ENCODE measurements at places on chromosomes 2 and 18.

GRCh38 chr2:231646476-231646875 lies 53.8 kb downstream of the TEX44 start:
- no peak for DNase-seq

DNA sequence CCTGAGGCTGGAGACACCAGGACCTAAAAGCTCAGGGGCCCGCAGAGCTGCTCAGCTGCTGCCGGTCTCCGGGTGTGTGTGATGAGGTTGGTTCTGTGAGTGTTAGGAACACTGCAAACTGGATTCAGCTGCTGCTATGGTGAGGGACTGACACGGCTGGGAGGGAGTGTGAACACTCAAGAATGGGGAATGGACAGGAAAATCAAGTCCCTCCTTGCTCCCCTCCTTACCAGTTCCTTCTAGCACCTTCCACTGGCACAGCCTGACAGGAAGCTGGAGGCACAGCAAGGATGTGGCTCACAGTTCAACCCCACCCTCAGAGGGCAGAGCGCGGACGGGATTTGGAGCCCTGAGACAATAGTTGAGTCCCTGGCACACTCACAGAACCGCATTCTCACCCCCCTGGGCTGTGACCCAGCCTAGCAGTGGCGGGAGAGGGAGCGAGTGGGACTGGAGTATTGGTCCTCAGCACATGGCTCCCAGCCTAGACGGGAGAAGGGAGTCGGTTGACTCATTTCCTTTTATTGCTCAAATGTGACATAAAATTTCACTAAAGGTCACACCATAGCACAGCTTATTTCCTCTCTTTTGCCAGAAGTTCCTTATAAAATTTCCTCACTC lies 42.5 kb downstream of the LRRC30 start:
- no peak for DNase-seq

- no peak for DNase-seq
Measured at GRCh38 chr2:207491956-207492355, 37.8 kb upstream of the CREB1 start.

DNA sequence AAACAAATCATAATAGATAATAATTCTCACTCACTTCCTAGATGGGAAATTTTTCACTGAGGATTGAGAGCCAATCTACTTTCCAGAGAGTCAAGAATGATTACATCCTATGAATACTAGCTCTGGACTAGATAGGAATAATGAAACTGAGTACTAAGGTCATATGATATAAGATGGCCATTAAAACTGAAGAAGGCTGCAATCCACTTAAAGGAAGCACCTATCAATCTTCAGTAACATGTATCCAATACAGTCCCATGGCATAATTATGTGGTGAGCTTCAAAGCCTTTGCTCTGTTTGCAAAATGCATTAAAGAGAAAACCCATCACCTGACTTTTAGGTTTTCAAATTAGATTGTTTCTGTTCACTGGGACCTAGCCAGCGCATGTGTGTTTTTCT lies 398.0 kb upstream of the MEIS1 start:
- DNase-seq: no peak

- DNase-seq: no peak
Measured at GRCh38 chr2:210756855-210757254, 200.5 kb downstream of the CPS1 start.

- DNase-seq: no peak
Measured at GRCh38 chr2:11097038-11097720, 58.1 kb upstream of the SLC66A3 start.

DNA sequence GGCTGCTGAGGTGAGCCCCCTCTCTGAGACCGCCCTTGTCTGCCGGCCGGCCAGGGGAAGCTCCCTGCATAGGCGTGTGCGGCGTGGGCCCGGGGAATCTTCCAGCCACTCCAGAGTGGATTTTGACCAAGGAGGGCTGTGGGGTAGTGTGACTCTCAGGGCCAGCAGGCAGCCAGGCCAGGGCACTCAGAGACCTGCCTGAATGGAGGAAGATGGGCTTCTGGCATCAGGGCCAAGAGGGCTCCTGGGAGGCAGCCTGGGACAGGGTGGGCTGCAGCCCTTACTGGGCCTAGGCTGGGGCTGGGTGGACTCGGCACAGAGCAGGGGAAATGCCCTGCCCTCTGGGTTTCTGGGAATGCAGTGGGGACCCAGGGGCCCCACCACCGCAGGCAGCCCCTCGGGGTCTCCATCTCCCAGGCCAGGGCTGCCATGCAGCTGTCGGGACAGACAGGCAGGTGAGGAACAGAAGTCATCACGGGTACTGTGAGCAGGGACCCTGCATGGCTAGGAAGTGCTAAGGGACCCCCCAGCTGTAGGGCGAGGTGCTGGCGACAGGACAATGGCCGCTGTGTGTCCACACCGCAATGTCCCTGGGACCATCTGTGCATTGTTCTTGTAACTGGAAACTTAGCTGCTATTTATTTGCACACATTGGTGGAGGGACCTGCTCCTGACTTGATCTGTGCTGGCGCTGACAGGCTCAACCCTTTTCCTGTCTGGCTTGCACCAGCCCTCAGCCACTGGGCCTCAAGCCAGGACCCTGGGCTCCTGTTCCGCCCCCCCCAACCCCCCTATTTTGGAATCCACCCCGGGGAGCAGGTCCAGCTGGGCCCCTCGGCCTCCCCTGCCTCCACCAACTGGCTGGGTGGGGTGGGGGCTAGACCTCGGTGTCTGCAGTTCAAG lies 4.1 kb downstream of the PDCD1 start:
- DNase-seq: no peak

- no peak for DNase-seq
Measured at GRCh38 chr2:27079233-27080139, 1.1 kb downstream of the EMILIN1 start.

GRCh38 chr2:240203788-240204270 lies 63.4 kb upstream of the OTOS start:
- no peak for DNase-seq

- DNase-seq: no peak
Measured at GRCh38 chr2:64338910-64339500, 115.0 kb upstream of the LGALSL start.

GRCh38 chr2:154402213-154402612 lies 296.3 kb upstream of the KCNJ3 start:
- peak; percentile 10 for DNase-seq

GRCh38 chr18:631560-631959 lies 25.9 kb upstream of the TYMS start:
- DNase-seq: no peak
